Natural killer cell treated with Interleukin-12 subunit alpha and Interleukin-12 subunit beta and Interleukin-15 and Interleukin-18, amount 100 ng/mL, for 72 hours (primary cell): ENCODE measurements at places on chromosomes 3 and 15. TPM values are rescaled to one million over a fixed set of nuclear protein-coding genes. Genes with fewer than 3 reads are reported as not detected.
A peak's percentile ranks its signal among the peaks of the same experiment; 100 is the strongest.

DNA sequence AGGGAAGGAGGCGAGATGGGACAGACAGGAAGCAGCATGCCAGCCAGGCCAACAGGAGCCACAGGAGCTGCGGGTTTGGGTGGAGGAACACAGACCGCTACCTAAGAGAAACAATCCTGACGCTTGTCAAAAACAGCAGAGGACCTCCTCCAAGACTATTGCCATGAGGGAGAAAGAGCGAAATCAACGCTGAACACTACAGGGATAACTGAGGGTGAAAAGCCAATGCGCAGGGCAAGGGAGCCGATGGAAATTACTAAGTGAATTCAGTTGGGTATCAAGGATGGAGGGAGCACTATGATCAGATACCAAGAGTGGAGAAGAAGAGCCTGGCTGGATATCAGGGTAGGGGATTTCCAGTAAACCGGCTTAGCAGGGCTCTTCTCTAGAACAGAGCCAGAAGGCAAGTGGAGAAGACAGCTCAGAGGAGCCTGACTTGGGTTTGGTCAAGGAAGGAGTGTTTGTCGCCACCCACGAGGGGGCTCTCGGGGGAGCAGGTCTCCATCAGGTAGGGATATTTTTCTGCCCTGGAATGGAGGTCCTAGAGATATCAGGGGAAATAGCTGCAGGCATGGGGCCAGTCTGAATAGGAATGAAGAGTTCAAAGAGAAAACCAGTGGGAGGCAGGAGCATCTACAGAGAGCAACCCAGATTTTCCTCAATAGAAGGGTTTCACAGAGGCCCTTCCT, 48.4 kb downstream of the SLC41A3 start:
- no peak overlapping the region for H3K4me3 ChIP-seq
- no peaks in the 10 kb centered on the region for H3K4me1 ChIP-seq
- H3K27me3 ChIP-seq, result no peaks in the 10 kb centered on the region
- peaks cover 7% of the 10 kb centered on the region for H3K36me3 ChIP-seq

DNA sequence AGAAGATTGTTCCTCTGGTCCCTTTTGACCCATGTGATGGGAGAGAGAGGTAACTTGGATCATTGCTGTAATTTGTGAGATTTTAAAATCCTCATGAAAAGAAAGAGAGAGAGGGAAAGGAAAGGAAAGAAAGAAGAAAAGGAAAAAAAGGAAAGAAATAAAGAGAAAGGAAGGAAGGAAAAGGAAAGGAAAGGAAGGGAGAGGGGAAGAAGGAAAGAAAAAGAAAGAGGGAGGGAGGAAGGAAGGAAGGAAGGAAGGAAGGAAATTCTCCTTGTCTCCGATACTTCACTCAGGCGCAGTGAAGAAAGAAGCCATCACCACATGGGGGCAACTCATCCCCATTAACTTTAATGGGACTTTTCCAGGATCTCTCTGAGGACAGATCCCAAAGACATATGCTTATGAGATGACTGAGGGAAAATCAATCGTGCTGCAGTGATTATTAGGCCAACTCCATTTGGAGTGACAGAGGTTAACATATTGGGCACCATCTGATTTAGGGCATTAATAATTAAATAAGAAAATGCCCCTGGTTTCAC, 123.0 kb downstream of the MEGF11 start:
- H3K4me3 ChIP-seq, result no peak overlapping the region
- no peak for DNase-seq
- H3K4me1 ChIP-seq, result no peaks in the 10 kb centered on the region
- no peaks in the 10 kb centered on the region for H3K36me3 ChIP-seq
- H3K27ac ChIP-seq, result no peak overlapping the region

DNA sequence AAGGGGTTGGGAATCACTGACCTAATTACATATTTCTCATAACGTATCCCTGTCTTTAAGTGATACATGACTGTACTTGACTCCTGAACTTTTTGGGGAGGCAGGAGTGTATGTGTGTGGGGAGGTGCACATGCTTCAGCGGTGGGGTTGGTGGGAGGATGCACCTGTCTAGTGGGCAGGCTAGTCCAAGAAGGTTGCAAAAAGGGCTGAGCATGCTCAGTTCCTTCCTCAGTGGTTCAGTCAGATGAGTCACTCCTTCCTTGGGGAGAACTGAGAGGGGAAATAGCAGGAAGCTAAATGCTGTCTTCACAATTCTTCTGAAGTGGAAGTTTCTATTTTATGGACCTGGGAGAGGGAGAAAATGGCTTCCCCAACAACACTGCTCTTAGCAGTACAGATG, 24.6 kb upstream of the AP4E1 start:
- no peak for DNase-seq
- H3K36me3 ChIP-seq, result no peaks in the 10 kb centered on the region
- peak overlapping the region; percentile 89 for H3K27ac ChIP-seq

DNA sequence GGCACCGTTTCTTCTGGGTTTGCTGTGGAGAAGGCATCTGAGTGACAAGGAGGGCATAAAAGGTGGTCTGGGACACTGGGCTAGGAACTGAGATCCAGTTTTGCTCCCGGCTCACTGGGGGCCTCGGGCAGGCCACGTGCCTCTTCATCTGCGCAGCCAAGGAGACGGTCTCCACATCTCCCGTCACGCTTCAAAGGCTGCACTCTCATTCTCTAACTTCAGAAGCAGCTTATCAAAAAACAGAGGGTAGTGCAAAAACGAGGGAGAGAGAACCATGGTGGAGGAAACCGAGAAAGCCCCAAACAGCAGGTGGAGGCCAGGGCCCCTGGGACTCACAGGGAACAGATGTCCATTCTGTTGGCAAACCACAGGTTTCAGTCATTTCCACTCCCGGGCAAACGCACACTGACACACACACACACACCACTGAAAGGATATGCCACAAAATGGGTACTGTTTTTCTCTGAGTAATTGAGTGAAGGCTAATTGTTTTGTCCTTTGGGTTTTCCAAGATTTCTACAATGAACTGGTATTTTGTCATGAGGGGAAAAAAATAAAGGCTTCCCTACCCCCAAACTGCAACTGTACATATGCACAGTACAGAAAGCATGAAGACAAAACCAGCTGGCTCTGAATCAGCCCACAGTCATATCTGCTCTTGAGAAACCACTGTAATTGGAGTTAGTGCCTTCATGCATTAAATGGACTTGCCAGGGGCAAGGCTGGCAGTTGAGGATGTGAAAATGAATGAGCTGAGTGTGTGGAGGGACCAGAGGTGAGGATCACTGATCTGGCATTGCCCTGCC, 71.9 kb downstream of the MGLL start:
- peaks cover 14% of the 10 kb centered on the region for H3K27me3 ChIP-seq
- no peak overlapping the region for H3K4me3 ChIP-seq
- H3K4me1 ChIP-seq, result peaks cover 6% of the 10 kb centered on the region
- H3K27ac ChIP-seq, result no peak overlapping the region
- no peaks in the 10 kb centered on the region for H3K36me3 ChIP-seq

GRCh38 chr3:100089812-100090668, 24.3 kb downstream of the FILIP1L start:
- H3K36me3 ChIP-seq, result peaks cover 8% of the 10 kb centered on the region
- H3K4me1 ChIP-seq, result peaks cover 34% of the 10 kb centered on the region
- H3K27me3 ChIP-seq, result no peaks in the 10 kb centered on the region
- no peak for DNase-seq
- H3K27ac ChIP-seq, result peak overlapping the region; percentile 60
- H3K4me3 ChIP-seq, result peak overlapping the region; percentile 50

DNA sequence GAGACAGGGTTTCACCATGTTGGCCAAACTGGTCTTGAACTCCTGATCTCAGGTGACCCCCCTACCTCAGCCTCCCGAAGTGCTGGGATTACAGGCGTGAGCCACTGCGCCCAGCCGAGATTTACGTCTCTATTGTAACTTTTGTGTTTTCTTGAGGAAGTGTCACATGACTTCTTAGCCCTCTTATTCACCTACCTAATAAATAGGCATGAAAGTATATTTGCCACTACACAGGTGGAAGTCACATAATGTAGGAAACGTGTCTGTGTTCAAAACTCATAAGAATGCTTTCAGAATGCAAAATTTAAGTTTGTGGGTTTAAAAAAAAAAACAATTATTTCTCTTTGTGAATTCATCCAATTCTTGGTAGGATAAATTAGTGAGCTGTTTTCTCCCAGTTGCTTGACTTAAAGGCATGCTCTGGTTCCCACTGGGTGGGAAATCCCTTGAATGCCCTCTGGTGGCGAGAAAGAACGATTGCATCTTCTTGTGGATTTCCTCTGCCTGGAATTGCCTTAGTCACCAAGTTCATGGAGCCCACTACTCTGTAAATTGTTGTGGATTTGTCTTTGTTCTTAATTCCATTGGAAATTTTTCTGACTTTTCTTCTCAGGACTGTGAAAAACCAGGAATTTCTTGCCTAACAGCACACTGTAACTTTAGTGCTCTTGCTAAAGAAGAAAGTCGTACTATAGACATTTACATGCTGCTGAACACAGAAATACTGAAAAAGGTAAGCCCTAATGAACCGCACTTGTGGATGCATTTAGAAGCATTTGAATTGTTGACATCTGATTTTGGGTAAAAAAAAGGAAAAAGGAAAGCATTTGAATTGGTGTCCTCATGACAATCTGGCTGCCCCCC, 82.2 kb upstream of the CTDSPL start:
- H3K27ac ChIP-seq, result no peak overlapping the region
- no peak for DNase-seq
- no peaks in the 10 kb centered on the region for H3K36me3 ChIP-seq
- no peak overlapping the region for H3K4me3 ChIP-seq
- H3K4me1 ChIP-seq, result no peaks in the 10 kb centered on the region

DNA sequence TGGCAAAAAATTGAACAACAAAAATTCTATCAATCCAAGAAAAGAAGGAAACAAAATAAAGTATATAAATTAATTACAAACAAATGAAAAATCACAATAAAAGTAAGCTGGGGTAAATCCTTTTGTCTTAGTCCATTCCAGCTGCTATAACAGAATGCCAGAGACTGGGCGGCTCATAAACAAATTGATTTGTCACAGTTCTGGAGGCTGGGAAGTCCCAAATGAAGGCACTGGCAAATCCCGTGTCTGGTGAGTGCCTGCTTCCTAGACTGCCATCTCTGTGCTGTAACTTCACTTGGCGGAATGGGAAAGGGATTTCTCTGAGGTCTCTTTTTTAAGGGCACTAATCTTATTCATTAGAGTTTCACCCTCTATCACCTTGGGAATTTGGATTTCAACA, 53.6 kb upstream of the RPL35A start:
- H3K4me1 ChIP-seq, result peaks cover 7% of the 10 kb centered on the region
- DNase-seq, result no peak
- H3K27ac ChIP-seq, result no peak overlapping the region
- no peaks in the 10 kb centered on the region for H3K27me3 ChIP-seq
- no peak overlapping the region for H3K4me3 ChIP-seq
- H3K36me3 ChIP-seq, result no peaks in the 10 kb centered on the region

DNA sequence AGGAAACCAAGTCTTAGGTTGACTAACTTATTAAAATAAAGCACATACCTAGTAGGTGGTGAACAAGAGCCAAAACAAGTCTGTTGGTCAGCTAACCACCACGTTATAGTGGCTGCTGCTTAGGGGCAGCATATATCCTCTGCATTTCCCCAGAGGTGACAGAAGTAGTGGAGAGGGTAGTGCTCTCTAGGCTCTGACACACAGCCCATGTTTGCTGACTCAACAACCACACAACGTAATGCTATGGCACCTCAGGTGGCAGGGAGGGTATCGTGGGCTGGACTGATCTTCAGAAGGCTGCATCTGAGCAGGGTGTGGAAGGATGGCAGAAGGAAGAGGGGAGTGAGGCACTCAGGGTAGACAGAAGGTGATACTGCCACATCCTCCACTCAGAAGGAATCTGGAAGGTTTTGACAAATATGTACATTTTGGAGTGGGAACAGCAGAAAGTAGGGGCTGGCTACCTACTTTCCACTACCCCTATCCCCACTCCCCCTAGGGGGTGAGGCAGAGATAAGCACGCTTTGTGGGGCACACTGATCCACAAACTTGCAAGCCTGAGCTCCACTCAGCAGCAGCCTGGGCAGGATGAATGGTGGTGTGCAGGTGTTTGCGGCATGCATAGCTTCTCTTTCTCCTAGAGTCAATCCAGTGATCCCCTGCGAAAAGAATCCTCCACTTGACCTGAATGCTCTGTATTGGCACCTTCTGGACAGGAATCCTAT, 178.1 kb downstream of the RORA start:
- no peak for DNase-seq
- peaks cover 3% of the 10 kb centered on the region for H3K4me1 ChIP-seq
- H3K36me3 ChIP-seq, result no peaks in the 10 kb centered on the region
- no peak overlapping the region for H3K4me3 ChIP-seq
- H3K27me3 ChIP-seq, result peaks cover 10% of the 10 kb centered on the region
- no peak overlapping the region for H3K27ac ChIP-seq

DNA sequence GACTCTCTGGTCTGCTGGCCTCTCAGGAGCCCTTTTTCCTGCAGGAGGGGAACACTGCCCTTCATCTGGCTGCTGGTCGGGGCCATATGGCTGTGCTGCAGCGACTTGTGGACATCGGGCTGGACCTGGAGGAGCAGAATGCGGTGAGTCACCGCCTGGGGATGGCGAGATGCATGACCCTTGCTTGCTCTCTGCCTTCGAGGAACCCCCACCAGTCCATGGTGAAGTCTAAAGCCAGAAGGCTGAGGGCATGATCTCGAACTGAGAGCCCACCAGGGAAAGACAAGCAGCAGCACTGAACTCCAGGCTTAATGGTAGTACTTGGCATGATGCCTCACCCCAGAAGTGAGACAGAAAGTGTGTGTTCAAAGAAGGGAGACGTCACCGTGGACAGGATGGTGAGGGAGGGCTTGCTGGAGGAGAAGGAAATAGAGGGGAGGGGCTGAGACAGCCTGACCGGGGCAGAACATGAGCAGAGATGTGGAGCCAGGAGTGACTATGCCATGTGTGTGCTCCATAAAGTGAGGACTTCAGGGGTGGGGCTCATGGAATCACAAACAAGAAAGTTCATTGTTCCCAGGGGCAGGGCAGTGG, 19.2 kb downstream of the ANKDD1A start:
- H3K4me1 ChIP-seq, result peaks cover 4% of the 10 kb centered on the region
- DNase-seq, result no peak
- H3K27me3 ChIP-seq, result no peaks in the 10 kb centered on the region
- H3K4me3 ChIP-seq, result no peak overlapping the region
- no peaks in the 10 kb centered on the region for H3K36me3 ChIP-seq

GRCh38 chr3:38154033-38154494, 11.3 kb upstream of the OXSR1 start:
- no peaks in the 10 kb centered on the region for H3K27me3 ChIP-seq
- H3K27ac ChIP-seq, result peak overlapping the region; percentile 59
- no peak for DNase-seq
- peaks cover 31% of the 10 kb centered on the region for H3K4me1 ChIP-seq
- H3K4me3 ChIP-seq, result peak overlapping the region; percentile 33

- peaks cover 12% of the 10 kb centered on the region for H3K36me3 ChIP-seq
- no peak overlapping the region for H3K4me3 ChIP-seq
- H3K4me1 ChIP-seq, result no peaks in the 10 kb centered on the region
Observed at GRCh38 chr15:23773093-23773492, 86.0 kb upstream of the NDN start.

The TRIM42 gene
- total RNA-seq, result not detected

The POLQ gene
- 49.6 TPM for total RNA-seq

The SEMA3G gene
- 0.08 TPM for total RNA-seq

The GOLGA6A gene
- total RNA-seq, result not detected

The RBMS3 gene
- 3.5 TPM for total RNA-seq
